Naive B cell (primary cell): ENCODE measurements at places on chromosomes 5 and 9. TPM values are rescaled to one million over a fixed set of nuclear protein-coding genes. Genes with fewer than 3 reads are reported as not detected.

The IER5L gene
- polyA plus RNA-seq: 0.09 TPM

- DNase-seq: no peak
Measured at GRCh38 chr5:96812851-96813250, 5.1 kb upstream of the ERAP1 start.

- DNase-seq: no peak
Measured at GRCh38 chr9:96817973-96818372, 36.3 kb downstream of the ZNF782 start.

DNA sequence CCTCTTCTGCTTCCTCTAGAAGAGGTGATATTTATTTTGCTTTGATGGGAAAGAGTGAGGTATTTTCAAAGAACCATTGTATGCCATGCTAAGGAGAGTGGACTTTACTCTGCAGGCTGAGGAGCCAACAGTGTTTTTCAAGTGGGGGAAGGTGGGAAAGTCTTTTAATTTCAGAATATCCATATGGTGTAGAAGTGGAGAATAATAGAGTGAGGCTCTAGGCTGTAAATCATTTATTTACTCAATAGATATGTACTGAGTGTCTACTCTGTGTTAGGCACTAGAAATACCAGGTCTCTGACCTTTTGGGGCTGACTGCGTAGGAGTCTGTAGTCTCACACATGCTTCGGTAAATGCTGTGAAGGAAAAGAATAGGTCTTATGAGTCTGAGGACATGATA, 30.7 kb upstream of the TENT2 start:
- no peak for DNase-seq

GRCh38 chr9:24189986-24190385, 355.7 kb downstream of the IZUMO3 start:
- DNase-seq: no peak

- DNase-seq: no peak
Measured at GRCh38 chr9:133528876-133529241, 4.1 kb upstream of the MYMK start.

- no peak for DNase-seq
Measured at GRCh38 chr9:94736759-94737158, 10.3 kb downstream of the AOPEP start.

DNA sequence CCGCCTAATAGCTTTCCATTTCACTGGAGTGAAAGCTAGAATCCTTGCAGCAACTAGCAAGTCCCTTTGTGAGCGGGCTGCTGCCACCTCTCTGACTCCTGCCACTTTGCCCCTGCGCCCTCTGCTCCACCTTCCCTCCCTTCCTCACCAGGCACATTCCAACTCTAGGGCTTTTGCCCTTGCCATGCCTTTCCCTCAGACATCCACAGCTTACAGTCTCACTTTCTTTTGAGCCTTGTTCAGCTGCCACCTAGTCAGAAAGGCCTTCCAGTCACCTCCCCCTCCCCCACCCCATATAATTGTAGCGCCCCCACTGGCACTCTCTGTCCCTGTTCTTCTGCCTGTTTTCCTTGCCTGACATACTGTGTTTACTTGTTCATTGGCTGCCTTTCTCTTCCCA, 31.0 kb downstream of the CYSTM1 start:
- DNase-seq: no peak
